ENCODE measurements at places on chromosomes 12 and 14.
A peak's percentile ranks its signal among the peaks of the same experiment; 100 is the strongest.

DNA sequence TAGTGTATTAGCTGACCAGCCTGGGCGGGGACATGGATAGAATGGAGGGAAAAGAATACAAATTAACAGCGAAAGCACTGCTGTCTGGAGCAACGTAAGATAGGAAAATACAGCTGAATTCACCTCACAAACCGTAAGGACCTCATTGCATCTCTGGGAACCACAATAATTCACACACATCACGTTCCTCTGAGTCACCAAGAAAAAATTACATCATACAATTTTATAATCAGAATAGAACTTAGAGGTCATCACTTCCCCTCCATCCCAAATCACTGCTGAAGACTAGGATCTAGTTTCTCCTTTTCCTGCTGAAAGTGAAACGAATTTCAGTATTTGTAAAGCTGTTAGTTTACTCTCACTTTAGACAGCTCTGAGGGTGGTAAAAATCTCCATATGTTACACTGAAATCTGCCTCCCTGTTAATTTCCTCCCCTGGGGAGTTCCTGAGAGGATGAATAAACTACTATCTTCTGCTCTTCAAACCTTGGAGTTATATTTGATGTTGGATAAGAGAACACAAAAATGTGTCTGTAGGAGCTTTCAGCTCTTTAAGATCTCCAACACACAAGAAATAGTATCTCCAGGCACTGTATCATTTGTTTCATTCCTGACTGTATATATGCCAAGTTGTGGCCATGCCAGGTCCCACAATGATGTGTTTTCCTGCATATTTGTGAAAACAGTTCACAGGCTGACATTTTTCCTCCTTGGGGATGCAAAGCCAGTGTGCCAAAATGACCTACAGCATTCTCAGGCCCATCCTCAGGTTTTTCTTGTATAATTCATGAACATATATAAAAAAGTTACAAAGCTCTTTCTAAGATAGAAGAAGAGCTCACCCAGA is 63.8 kb upstream of the SSTR1 start:
- peak; percentile 86 for DNase-seq

DNA sequence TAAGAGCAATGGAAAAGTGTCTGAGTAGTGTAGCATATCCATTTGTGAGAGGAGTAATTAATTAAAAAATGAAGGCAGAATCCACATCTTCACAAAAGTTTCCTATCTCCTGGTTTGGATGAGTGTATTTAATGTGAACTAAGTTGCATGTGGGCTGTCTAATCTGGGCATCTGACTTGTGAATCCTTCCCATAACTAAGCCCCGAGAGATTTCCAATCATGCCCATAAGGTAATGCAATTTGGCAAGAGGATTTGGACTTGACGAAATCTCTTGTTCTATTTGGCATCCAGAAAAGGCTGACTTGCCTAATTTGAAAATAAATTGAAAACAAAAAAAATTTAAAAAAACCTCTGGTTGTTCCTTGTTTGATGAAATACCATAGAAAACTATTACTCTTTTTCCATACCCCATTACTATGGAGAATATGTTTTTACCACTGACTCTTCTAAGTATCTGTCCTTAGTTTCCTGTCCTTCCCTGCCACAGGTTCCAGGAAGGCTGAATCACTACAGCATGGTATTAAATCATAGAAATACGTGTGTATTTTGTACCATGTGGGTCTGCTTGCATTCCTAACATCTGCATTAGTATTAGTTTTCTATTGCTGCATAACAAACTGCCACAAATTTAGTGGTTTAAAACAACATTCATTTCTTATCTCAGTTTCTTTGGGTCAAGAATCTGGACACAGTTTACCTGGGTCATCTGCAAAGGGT is 48.4 kb downstream of the ETV6 start:
- peak; percentile 74 for DNase-seq

DNA sequence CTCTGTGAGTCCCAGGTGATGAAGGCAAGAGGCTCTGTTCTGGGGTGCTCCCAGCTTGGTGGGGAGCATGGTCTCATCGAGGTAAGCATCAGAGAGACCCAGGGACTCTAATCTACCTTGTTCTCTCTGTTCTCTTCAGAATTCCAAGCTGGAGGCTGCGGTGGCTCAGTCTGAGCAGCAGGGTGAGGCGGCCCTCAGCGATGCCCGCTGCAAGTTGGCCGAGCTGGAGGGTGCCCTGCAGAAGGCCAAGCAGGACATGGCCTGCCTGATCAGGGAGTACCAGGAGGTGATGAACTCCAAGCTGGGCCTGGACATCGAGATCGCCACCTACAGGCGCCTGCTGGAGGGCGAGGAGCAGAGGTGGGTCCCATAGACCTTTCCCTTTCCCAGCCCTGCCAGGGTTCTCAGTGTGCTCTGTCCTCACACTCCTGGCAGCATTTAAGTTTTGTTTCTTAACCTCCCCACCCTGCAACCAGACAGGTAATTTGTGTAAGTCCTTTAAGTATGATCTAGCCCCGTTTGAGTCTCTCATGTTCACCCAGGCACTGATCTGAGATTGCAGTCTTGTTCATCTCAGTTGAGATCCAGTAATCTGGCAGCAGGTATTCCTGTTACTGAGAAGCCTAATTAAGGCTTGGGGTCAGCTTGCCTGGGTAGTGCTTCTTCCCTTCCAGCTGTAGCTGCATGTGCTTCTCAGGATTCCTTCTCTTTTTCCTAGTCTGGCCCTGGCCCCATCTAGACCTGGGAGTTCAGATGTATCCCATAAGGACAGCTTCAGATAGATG is 14.8 kb upstream of the KRT81 start:
- no peak for DNase-seq

GRCh38 chr12:52845946-52846345 is 2.8 kb downstream of the KRT78 start:
- DNase-seq, result no peak

- DNase-seq, result no peak
These were observed 21.8 kb downstream of the TEP1 start for GRCh38 chr14:20391505-20391904.

DNA sequence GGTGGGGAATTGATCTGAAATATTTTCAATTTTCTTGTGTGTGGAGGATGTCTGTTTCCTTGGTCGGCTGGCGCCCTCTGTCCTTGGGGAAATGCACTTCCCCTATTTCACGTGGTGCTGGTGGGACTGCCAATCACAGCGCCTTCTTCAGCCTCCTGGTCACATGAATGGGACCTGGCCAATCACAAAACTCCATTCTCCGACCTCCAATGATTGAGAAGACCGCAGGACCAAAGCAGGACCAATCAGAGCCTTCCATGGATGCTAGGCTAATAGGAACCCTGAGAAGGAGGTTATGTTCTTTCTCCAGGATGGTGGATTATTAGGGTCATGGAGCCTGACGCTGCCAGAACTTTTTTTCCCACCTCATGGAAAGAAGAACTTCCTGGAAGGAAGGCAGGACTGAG is 188.7 kb downstream of the TTC8 start:
- peak; percentile 13 for DNase-seq

DNA sequence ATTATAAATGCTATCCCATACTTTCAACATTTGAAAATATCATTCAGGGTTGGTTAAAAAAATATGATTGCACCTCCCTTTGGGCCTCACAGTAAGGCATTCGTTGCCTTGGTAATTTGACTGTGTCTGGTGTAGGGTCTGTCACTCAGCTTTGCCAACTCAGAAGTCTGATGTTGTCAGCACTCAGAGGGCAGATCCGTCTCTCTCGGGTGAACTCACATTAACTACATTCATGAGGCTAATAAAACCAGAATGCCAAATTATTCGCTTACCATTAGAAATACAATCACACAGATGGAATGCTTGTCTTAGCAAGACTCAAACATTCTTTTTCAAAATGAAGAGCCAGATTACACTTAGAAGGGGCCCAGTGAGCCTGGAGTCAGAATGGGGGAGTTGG is 53.0 kb downstream of the NPAS3 start:
- peak; percentile 3 for DNase-seq

DNA sequence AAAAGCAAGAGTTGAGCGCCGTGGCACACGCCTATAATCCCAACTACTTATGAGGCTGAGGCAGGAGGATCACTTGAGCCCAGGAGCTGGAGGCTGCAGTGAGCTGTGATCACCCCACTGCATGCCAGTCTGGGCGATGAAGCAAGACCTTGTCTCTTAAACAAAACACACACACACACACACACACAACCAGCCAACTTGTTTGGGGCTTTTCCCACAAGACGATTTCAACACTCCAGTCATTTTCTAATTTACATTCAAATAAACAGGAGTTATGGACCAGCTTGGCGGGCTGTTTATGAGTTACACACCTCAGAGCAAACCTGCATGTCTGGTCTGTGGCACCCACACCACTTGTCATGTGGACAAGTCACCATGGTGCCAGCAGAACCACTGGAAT is 6.7 kb downstream of the GLTP start:
- no peak for DNase-seq

DNA sequence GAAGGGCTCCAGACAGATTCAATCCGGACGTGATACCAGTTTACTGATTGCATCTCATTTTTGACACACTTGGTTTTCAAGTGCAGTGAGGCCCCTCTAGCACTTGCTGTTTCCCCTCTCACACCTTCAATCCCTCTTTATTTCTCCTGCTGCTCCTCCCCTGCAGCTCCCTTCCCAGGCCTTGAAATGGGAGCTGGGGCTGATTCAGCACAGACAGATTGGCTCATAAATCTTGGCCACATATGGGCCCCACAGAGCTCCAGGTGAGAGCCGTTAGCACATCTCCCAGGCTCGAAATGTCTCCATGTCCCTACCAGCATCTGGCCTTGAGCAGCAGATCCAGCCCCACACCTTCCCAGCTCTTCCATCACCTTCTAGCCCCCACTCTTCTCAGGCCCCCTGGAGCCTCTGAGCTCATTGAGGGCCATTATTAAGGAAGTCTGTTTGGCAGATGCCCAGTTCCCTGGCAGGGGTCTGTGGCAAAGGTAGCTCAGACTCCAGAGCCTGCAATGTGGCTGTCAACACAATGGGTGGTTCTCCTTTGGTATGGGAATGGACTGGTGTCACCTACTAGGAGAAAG is 220.3 kb upstream of the FKBP4 start:
- no peak for DNase-seq

DNA sequence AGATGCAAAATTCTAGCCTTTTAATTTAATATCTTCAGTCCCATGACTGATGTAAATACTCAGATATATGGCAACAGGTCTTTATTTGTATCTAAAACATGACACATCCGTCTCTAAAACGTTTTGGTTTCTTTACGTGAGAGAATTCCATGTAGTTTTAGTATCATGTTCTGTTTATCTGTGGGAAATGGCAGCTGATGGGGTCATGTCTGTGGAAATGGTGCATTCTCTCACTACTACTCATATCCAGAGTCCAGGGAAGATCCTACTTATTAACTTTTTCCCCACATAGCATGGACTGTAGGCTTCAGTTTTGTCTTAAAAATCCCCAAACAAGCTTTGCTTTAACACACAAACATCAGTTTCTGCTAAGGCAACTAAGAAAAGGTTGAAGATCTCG is 53.8 kb downstream of the SPTLC2 start:
- DNase-seq, result peak; percentile 73

DNA sequence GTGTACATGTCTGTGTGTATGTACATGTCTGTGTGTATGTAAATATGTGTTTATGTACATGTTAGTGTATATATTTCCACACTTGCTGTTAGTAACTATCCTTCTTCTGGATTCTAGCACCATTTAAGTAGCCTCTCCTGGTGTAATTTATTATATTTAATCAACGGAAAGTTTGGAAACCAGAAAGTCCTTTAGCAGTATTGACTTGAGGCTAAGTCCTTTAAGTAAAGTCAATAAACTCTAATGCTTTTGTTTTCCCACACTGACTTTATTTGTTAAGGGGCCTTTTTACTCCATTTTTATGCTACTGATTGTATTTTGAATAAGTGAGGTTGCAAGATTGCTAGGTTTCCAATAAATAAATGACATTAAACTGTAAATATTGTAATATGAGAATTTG is 876.4 kb upstream of the SEL1L start:
- no peak for DNase-seq

DNA sequence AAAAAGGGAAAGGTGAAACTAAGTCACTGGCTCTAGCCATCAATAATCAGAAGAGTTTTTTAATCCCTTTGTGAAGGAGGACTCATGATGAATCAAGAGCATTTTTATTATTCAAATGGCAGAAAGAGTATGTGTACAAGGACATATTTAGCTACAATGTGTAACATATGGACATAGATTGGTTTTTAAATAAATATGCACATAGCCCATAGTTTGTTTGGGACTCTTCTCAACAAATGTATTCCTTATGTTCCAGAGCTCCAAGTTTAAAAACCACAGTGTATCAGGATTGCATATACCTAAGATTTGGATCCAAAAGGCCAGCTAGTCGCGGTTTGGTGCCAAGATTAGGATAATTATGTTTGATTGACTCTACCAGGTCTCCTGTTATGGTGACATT is 104.2 kb downstream of the C12orf50 start:
- no peak for DNase-seq

DNA sequence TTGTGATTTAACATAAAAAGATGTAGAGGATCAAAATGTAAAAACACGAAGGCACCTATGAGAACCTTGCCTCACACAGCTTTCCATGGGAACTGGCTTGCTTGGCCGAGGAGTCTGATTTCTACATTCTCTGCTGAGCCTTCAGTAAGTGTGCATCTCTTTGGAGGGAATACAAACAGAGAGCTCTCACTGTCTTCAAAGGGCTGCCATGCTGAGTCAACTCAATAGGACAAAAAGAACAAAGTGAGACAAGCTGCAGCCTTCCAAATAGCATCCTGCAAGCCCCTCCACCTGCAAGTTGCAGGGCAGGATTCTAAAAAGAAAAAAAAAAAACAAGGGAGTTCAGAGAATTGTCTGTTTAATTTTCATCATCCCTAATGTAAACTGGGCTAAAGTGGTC is 411.9 kb downstream of the NELL2 start:
- DNase-seq, result no peak

DNA sequence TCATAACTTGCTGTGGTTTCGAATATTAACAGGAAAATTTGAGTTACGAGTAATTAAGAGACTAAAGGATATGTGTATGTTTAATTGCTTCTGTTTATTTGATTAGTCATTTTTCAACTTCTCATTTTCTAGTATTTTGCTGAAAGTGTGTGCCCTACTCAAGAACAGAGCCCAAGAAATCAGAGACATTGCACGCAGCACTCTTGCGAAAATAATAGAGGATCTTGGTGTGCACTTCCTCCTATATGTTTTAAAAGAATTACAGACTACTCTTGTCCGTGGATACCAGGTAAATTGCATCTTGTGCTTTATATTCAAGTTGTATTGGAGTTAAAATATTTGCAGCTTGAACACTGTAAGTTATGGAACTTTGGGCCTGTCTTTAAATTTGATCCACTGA is 50.8 kb downstream of the ARL1 start:
- DNase-seq, result no peak

- peak; percentile 65 for DNase-seq
These were observed 290.9 kb downstream of the PPFIA2 start for GRCh38 chr12:81468206-81468605.

DNA sequence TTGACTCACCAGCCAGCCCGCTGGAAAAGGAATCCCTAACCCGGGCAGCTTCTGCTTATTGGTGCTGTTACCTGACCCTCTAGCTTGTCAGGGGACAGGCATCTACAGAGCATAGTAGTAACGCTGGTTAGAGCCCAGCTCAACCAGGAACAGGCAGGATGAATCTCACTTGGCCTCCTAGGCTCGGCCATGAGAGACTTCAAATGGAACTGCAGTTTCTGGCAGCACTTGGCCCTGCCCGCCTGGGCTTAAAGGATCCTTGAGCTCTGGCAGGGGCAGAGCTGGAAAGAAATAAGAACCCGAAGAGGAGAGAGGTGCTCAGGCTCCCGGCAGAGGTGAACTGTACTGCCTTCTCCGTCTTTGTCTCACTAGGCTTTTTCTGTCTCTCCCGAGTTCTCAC is 2.3 kb upstream of the LHX5 start:
- no peak for DNase-seq
